RPMI8226 (cell line): ENCODE measurements at places on chromosomes 1 and 21.

- no peak for DNase-seq
Observed at GRCh38 chr1:218312509-218312908, 27.4 kb downstream of the RRP15 start.

- peak; percentile 62 for DNase-seq
Observed at GRCh38 chr1:164518692-164519332, 40.2 kb upstream of the PBX1 start.

- no peak for DNase-seq
Observed at GRCh38 chr1:245091171-245091621, 63.6 kb upstream of the KIF26B start.

- DNase-seq, result no peak
Observed at GRCh38 chr21:15005391-15005790, 59.4 kb downstream of the NRIP1 start.

GRCh38 chr1:244945109-244945671 lies 80.8 kb upstream of the HNRNPU start:
- peak; percentile 75 for DNase-seq

GRCh38 chr21:15430577-15430976 lies 299.2 kb upstream of the USP25 start:
- DNase-seq, result no peak

- peak; percentile 83 for DNase-seq
Observed at GRCh38 chr1:39539252-39539790, 37.3 kb downstream of the PABPC4 start.

DNA sequence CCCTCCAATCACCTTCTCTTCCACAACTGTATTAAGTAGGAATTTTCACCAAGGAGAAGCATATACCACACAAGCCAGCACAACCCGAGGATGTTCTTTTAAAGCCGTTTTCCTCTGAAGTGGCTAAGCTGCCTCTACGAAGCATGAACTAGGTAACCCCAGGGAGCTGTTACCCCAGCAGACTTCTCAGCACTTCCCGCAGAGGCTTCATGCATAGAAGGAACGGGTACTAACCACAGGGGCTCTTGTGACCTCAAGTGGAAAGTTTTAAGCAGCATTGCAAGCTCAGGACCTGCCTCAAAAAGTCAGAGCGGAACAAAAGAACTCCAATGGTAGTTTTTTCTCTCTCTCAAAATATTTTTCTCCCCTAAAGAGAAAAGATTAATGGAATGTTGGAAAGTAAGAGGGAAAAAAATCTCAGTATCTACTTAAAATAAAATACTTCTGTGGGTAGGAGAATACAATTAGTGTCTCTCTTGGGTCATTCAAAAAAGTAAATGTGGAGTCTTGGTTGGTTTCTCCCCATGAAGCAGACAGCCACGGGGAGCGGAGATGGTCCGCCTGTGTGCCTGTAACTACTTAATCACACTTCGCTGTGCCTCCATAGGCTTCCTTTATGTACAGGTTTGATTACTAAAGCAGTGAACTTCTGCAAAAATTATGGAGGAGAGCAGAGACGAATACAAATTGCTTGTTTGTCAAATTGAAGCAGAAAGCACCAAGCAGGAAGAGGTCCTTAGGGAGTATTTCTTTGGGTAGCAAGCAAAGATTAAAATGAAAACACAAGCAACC lies 40.9 kb downstream of the STX6 start:
- DNase-seq, result no peak

DNA sequence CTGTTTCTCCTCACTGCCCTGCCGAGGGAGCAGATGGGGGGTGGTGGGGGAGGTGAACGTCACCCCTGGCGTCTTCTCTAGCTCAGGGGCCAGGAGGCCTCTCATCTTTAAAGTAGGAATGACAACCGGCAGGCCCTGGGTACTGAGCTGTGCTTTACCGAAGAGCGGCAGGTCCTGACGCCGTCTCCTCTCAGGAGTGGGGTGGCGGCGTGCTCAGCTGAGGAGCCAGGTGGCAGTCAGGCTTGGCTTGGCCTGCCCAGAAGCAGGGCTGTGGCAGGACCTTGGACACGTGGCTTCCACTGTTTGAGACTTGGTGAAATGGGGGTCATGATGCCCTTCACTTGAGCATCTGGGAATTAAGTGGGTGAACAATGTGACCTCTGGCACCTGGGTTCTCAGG lies 3.1 kb downstream of the RER1 start:
- no peak for DNase-seq

DNA sequence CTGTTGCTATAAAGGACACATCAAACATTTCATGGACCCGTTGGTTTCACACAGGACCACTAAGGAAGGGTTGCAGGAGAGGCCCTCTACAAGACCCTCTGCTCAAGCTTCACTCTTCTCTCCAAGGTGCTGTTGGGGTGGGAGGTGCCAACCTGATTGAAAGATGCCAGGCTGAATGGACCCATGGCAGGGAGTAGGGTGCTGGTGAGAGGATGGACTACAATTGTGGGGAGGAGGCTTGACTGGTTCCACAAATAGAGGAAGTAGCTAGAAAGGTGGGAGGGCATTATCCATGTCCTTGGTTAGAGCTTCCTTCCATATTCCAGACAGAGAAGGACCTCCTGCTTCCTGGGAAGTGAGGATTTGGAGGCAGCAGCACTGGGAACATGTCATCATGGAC lies 167.6 kb upstream of the HMGB4 start:
- no peak for DNase-seq

DNA sequence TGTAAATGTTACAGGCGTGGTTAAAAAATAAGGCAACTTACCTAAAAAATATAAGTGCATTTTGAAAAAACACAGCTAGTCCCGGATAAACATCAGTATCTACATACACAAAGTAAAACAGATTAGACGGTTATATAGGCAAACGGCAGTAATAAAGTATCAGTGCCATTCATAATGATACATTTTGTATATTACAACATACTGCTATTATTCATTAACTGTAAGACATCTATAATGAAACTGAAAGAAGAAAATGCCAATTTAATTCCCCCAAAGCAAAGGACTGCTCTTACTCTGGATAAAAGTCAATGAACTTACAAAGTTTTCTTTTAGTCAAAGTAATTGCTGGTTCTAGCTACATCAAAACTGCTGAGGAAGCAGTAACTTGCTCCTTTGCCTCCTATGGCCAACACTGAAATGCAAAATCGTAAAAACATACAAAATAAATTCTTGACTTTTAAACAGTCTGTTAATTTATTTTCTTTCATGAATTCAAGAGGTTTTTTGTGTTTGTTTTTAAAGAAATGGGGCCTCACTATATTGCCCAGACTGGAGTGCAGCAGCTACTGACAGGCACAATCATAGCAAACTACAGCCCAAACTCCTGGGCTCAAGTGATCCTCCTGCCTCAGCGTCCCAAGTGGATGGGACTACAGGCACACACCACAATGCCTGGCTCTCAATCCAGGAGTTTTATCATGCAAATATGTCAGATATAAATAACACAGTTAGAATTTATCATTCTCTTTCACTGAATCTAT lies 23.9 kb downstream of the TMEM50B start:
- DNase-seq, result no peak

DNA sequence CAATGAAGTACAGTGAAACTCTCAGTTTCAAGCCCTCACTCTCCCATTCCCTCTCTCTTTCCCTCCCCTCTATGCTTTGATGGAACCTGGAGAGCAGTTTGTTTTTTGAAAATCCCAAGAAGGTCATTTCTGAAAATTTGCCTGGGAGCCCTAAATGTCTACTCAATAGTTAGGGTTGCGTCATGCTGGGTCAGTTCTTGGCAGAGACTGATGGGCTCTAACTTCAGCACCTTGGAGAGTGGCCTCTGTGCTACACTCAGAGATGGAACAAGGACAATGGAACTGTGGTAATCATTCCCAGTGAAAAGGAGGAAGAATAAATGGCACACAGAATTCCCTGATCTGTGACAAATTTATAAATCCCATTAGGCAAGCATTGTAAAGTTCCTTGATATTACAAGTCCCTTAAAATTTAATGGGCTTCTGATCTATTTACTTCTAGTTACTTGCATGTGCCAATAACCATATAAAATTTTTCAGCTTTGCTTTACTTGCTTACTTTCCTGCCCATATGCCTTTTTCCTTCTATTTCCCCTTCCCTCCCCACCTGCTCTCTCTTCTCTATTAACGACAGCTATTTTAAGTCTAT lies 182.9 kb upstream of the KCND3 start:
- peak; percentile 5 for DNase-seq

DNA sequence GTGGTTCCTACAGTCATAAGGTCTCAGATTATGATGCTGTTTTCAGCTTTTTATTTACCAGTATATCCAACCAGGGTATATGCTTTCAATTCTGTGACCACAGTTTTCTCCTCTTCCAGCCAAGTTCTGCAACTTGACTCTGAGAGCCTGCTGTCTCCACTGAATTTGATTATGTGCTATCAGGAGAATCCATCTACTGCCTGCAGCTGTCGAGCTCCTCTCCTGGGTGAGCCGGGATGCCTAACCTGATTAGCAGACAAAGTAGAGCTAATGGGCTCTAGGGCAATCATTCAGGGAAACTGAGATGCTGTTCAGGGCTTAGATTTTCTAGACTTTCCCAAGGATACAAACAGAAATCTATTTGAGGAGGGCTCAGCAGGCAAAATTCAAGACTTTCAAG lies 271.5 kb upstream of the BEND5 start:
- no peak for DNase-seq

DNA sequence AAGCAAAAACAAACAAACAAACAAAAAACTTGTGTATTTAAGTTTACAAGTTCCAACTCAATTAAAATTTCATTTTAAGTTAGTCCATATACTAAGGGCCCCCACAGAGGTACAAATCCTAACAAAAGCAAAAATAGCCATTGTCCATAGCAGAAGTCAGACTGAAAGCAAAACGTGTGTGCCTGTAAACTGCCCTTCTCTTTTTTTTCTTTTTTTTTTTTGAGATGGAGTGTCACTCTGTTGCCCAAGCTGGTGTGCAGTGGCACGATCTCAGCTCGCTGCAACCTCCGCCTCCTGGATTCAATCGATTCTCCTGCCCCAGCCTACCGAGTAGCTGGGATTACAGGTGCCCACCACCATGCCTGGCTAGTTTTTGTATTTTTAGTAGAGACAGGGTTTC lies 11.6 kb upstream of the IFNGR2 start:
- no peak for DNase-seq

- DNase-seq, result no peak
Observed at GRCh38 chr21:37845535-37845934, 70.7 kb downstream of the KCNJ6 start.

DNA sequence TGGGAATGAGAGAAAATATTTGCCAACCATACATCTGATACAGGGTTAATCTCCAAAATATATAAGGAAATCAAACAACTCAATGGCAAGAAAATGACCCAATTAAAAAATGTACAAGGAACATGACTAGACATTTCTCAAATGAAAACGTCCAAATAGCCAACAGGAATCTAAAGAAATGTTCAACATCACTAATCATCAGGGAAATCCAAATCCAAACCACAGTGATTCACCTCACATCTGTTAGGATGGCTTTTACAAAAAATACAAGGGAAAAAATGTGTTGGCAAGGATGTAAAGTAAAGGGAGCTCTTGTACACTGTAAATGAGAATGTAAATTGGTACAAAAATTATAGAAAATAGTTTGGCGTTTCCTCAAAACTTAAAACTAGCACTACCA lies 54.7 kb upstream of the ZRANB2 start:
- no peak for DNase-seq

DNA sequence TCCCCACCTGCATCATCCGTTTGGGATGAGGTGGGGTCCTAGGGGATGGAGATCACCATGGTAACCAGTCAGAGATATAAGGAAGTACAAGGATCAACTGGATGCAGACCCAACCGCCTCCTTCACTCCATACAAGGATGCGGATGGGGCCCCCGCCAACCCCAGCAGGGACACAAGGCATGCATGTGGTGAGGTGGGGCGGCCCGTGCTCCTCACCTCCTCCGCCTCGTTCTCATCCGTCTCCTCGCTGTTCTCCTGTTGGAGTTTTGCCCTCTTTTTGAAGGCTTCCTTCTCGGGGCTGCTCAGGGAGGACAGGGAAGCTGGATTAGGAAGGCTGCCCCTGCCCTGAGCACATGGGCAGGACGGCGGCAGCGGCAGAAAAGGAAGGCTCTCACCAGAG lies 23.8 kb downstream of the KIF21B start:
- DNase-seq, result no peak

GRCh38 chr1:37055631-37056030 lies 21.3 kb upstream of the GRIK3 start:
- no peak for DNase-seq

GRCh38 chr1:24465099-24465498 lies 37.5 kb upstream of the RCAN3 start:
- no peak for DNase-seq

- peak; percentile 40 for DNase-seq
Observed at GRCh38 chr1:16162163-16162822, 6.4 kb upstream of the EPHA2 start.

DNA sequence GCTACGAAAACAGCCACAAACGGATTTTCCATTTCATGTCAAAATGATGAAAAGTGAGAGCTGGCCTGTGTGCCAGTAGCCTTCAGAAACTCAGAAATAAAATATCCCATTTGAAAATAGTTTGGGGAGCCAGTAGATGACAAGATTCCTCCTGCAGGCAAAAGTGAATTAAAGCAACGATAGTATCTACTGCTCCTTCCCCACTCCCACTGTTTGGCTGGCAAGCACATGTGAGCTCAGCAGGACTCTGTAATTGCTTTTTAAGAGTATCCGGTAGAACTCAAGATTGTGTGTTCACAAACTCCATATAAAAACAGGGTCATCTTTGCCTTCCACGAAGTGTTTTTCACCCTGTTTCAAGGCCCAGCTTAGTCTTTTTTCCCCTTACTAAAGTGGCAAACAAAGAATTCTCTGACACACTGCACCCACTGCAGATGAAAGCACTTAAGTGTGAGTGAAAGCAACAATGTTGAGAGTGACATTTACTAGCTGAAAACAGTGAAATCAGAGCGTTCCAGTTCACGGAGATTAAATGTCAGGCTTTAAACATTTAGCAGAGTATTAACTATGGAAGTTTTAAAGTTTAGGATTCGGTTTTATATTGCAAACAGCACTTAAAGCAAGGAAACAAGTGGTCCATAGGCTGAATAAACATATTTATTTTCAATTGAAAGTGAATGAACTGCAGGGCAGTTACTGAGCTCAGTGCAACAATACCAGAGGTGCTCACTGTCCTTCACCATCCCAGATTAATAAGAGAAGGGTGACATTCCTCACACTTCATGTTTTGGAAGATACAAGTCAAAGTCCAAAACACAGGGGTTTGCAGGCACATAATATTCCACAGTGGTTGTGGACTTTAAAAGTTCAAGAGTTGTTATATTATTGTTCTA lies 70.0 kb downstream of the ALG14 start:
- no peak for DNase-seq

- DNase-seq, result peak; percentile 86
Observed at GRCh38 chr1:42936309-42937078, 22.2 kb downstream of the SLC2A1 start.
